ENCODE measurements at places on chromosomes 11 and 22.
A peak's percentile ranks its signal among the peaks of the same experiment; 100 is the strongest.

- DNase-seq, result peak; percentile 19
Observed at GRCh38 chr22:50184004-50184901, 1.5 kb upstream of the TRABD start.

DNA sequence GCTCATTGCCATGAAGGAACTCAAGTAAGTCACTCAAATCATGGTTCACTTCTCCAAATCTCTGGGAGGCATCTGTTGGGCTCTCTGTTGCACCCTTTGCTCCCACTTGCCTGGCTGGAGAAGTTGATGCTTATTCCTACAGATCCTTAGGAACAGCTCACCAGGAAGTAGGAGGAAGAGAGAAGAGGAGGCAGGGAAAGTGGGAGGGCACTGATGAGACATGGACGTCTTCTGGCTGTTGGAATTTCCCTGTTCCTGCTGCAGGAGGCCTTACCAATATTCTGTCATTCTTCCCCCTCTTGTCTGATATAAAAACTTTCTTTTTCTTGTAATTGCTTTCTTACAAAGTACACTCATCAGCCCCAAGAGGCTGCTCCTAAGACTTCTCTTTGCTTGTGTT lies 13.6 kb downstream of the POLR2F start:
- DNase-seq, result no peak

DNA sequence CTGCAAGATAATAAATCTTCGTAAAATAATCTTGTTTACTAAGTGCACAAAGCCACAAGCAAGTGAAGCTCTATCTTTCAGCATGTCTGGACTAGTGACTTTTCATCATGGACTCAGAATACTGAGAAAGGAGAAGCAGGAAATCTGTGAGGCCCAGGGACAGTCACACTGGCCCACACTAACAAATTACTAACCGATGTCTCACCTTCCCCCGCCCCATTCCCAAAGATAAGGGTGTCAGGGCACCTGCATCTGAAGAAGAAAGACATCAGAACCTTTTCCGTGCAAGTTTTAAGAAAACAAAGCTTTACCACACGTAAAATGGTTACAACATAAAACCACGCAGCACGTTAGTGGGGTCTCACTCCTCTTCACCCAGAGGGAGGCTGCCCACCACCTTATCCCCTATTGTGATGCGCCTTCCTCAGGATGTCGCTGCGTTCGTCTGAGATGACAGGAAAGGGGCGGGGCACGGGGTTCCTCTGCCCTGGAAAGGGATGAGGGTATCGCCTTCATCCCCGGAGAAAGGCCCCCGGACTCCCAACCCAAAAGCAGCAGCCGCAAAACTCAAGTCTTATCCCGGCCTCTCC lies 616 bp downstream of the BTBD10 start:
- DNase-seq, result peak; percentile 61

GRCh38 chr22:37177221-37177620 lies 10.8 kb downstream of the C1QTNF6 start:
- DNase-seq, result no peak

- DNase-seq, result no peak
Observed at GRCh38 chr11:97280347-97280746, 890.5 kb downstream of the JRKL start.

DNA sequence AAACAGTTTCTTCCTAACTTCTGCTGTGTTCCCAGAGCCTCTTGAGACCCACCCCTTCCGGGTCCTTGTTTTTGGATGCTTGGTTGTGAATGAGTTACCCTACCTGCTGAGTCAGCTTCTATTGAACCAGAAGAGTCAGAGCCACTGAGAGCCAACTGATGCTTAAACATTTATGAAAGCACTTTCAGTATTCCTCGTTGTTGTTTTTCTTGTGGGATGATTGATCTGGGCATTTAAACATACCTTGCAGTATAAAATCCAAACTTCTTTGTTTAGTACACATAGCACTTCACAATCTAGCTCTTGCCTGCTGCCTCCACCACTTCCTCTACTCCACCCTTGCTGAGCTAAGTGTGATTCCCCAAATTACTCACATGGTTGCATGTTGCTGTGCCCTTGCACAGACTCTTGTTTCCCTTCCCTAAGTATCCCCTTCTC lies 5.5 kb downstream of the PRSS23 start:
- DNase-seq, result no peak

DNA sequence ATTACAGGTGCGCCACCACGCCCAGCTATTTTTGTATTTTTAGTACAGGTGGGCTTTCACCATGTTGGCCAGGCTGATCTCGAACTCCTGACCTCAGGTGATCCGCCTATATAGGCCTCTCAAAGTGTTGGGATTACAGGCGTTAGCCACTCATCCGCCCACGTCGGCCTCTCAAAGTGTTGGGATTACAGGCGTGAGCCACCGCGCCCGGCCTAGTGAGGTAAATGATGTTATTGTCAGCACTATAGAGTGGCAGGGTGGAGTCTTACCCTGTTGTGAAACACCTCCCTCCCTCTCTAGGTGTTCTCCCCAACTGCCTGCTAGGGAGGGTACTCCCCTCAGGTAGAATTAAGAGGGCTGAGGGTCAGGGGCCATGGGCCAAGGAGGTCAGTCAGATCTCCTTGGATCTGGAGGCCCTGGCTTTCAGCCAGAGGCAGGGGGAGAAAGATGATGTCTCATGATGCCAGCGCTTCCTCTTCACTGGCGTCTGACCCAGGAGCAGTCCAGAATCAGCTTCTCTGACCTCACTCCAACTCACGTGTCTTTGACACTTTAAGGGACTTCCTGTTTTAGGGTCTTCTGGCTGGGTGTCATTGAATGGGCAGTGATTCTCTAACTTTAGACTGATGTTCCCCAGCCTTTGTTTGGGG lies 2.0 kb downstream of the GGA1 start:
- no peak for DNase-seq

DNA sequence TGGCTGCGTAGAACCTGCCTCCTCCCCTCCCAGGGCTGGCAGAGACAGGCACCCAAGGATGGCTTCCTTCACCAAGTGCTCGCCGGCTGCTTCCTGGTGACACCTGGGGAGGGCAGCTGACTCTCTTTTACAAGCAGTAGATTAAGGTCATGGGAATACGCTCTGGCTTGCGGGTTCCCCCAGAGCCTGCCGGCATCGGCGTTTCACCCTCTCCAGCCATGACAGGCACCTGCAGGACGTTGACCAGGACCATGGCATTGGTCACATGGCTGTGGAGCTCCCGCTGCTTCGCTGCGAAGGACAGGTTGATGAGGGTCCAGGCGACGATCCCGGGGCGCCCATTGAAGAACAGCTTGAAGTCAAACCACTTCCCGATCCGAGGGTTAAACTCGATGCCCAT lies 9.5 kb downstream of the DHCR7 start:
- DNase-seq, result no peak

DNA sequence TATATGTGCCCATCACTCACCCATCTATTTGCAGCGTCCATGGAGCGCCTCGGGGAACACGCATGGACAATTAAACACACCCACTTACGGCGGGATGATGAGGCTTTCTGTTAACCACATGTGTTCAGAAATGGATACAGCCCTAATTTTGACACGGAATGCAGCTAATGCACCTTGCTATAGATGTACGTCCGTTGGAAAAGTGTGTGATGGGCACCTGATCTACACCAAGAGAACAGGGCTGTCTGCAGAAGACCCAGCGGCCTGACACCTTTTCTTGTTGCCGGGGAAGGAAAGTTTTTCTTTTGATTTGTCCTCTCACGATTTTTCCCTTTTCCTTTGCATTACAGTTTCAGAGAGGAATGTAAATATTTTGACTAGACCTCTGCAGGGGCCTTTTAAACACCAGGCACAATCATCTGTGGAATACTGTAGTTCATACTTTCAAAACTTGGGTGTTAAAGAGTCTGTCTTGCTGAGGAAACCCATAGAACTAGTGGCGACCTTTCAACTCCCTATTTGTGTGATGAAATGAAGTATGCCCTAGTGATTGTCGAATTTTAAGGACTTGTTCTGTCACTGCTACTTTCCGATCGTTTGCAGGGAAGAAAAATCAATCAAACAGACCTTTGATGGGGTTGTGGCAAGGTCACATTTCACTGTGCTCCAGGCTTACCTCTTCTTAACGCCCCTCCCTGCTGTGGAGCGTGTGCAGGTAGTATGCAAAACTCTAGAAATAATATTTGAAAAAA lies 16.5 kb upstream of the PAX6 start:
- DNase-seq, result no peak

GRCh38 chr22:45233386-45233785 lies 7.3 kb downstream of the KIAA0930 start:
- DNase-seq, result no peak

DNA sequence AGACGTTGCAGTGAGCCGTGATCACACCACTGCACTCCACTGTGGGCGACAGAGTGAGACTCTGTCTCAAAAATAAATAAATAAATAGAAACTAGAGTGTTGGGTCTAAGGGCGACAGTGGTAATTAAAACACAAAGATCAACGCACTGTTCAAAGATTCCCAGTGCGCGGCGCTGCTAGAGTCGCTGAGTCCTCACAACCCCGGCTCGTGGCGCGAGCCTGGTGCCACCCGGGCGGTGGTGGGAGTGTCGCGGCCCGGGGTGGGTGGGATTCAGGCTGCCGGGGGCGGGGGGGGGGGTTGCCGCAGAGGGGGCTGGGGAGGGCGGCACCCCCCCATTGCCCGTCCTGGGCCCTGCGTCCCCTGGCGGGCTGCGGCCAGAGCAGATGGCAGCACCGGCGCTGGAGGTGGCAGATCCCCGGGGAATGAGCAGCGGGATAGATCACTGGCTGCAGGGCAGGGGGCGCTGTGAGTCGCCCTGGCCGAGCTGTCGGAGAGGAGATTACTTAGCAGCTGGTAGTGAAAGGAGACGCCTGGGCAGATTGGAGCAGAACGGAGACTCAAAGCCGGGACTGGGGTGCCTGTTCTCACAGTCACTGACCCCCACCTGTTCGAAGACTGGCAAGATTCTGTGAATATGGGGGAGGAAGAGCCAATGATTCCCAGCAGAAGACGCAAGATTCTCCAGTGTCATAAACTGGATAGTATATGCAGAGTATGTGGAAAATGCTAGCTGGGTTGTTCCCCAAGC lies 30.2 kb upstream of the APOBEC3A start:
- DNase-seq, result peak; percentile 71

GRCh38 chr22:35622191-35622913 lies 5.2 kb upstream of the MB start:
- peak; percentile 94 for DNase-seq

GRCh38 chr11:32344946-32345345 lies 90.4 kb downstream of the WT1 start:
- no peak for DNase-seq

DNA sequence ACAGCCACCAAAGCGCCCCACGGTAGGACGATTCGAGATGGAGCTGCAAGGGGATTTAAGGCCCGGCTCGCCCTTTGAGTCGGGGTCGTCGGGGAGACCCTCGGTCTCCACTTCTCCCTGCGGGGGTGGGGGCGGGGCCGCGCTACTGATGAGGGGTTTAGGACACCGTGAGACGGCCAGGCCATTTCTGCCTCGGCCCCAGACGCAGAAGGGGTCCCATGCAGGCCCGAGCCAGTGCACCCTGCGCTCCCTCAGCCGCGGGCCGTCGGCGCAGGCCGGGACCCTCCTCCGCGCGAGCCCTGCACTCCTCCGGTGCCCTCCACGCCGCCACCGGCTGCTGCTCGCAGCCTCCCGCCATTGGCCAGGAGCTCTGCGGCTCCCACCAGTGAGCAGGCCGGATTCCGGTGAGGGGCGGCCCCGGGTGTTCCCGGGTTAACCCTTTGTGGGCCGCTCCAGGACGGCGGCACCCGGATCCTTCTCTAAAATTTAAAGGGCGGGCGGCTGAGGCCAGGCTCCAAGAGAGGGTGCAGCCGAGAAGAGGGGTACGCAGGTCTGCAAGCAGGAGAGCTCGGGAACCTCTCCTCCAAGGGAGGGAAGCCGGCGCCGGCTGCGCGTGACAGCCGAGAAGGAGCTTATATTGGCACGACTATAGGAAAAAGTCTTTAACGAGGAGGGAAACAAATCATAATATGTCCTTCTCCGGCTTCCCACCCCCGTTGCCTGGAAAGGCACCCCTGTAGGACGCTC lies 18.0 kb downstream of the CREB3L1 start:
- DNase-seq, result peak; percentile 86

- DNase-seq, result no peak
Observed at GRCh38 chr22:32618441-32619140, 144.0 kb downstream of the FBXO7 start.

DNA sequence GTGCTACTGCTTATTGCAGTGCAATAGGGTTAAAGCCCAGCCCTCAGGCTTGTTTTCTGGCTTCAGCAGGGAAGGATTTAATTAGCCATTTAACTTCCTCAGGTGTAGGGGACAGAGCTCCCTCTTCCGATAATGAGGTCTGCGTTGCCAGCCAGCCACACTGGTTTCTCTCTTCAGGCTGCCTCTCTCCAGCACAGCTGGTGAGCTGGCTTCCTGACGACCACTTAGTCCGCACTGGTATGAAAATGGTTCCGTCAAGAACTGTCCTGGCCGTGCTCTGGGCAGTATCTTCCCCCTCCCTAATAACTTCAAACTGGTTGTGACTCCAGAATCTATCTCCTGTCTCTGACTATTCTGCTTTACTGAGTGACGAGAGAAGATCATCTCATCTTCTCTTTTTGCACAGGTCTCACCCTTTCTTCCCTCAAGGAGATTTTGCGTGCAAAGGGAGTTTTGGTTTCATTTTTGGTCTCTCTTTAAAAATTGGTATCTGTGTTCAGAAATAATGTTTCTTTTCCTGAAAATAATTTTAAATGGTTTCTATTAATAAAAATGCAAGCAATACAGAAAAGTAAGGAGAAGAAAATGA lies 49.2 kb downstream of the CNTN5 start:
- DNase-seq, result peak; percentile 57

DNA sequence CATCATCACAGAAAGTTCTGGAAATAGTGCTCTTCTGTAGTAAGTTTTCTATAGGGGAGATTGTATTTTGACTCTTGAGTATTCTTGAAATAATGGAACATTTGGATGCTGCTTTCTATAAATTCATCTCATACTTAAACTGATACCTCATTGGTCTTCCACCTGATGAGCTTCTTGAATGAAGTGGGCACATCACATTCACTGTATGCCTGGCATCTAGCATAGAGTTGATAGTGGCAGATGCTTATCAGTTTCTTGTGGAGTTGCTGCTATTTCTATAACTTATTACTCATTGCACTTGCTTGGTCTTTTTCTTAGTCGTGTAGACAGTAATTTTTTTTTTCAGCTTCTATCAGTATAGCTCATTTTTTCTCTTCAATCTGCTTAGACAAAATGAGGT lies 5.4 kb downstream of the ATXN10 start:
- no peak for DNase-seq

All from myocyte (in vitro differentiated cells).